ENCODE measurements at places on chromosomes 7 and 10.

- DNase-seq: no peak
These were observed 72.8 kb upstream of the CACUL1 start for GRCh38 chr10:118827466-118828155.

DNA sequence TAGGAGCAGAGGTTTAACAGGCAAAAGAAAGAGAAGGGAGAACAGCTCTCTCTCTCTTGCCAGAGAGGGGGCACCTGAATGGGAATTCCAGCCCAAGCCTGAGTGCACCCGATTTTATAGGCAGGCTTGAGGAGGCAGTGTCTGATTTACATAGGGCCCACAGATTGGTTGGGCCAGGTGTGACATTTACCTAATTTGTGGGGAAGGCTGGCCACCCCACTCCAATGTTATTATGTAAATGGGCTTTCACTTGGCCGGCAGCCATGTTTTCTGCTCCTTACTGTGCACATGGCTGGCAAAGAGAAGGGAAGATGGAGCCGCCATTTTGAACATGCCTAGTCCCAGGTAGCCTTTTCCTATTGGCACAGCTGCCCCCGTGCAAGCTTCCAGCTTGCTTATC, 735.5 kb upstream of the AUTS2 start:
- no peak for DNase-seq

GRCh38 chr7:7956531-7957128, 12.0 kb upstream of the GLCCI1 start:
- DNase-seq: no peak

DNA sequence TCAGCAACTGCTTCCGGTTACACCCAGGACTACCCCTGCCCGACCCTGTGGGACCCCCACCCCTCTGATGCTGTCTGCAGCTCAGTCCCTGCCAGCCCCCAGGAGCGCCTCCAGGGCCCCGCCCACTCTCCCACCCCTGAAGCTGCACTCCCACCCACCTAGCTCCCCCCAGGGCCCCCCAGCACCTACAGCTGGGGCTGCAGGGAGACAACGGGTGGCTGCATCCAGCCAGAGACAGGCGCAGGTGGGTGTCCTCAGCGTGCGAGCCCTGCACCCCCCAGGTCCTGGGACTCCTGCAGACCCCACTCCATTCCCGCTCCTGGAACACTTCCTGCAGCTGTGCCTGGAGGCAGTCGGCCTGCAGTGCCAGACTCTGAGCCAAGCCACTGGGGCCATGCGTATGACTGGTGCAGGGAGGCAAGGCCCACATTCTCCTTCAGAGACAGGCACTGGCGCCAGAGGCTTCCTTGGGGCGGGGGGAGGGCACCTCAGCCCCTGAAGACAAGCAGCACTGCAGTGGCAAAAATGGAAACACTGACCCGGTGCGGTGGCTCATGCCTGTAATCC, 6.1 kb downstream of the CYP2W1 start:
- DNase-seq: no peak

- no peak for DNase-seq
These were observed 107.2 kb downstream of the CDK6 start for GRCh38 chr7:92729172-92729571.

DNA sequence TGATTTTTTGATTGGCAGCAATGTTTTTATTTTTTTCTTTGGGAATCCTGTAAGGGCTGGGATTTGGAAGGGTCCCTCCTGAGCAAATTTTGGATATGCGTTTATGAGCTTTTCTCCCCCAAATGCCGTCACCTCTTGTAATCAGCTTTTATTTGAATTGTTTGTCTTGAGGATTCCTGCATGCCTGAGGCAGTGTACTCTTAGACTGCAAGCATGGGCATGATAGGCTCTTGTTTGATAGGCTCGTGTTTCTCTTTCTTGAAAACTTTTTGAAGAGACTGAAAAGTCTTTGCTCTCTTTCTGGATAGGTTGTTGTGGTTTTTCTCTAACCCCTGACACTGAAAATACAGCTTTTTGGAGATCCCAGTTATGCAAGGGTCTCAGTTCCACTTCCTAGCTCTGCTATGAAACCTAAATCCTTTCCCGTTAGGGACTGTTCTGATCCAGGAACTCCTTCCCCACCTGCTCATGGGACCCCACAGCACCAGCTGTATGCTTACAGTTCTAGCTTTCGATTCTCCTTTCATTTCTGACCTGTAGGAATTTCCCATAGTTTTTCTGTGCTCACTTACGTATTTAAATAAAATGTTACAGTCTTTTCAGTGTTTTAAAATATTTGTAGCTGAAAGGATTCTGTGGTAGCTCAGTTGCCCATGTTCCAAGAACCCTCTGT, 17.2 kb downstream of the TSPAN13 start:
- DNase-seq: no peak

GRCh38 chr10:55641601-55642000, 719.5 kb downstream of the ZWINT start:
- DNase-seq: no peak

GRCh38 chr10:34155812-34156211, 659.3 kb downstream of the PARD3 start:
- no peak for DNase-seq

GRCh38 chr10:98778277-98778759, 331.6 kb upstream of the HPS1 start:
- no peak for DNase-seq

Data from CD4-positive, alpha-beta T cell treated with Interferon gamma for 1 hour (primary cell).